ENCODE measurements at places on chromosomes 2 and 18.
A peak's percentile ranks its signal among the peaks of the same experiment; 100 is the strongest.

DNA sequence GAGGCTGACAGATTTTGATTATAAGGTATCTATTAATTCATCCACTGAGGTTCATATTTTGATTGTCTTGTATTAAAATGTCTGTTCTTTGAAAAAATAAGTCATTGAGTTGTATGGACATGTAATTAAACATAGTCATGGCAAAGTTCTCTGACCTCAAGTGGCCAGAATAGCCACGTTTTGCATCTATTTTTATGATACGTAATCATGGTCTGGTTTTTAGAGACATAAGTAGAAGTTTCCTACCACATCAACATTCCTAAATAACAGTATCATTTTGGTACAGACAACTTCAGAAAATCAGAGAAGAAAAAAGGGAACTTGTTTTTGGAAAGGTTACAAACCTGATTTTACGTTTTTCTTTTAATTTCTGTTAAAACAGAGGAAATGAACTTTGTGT is 47.6 kb downstream of the COL5A2 start:
- no peak for DNase-seq

GRCh38 chr2:74703373-74703772 is 49.3 kb downstream of the SEMA4F start:
- no peak for DNase-seq

DNA sequence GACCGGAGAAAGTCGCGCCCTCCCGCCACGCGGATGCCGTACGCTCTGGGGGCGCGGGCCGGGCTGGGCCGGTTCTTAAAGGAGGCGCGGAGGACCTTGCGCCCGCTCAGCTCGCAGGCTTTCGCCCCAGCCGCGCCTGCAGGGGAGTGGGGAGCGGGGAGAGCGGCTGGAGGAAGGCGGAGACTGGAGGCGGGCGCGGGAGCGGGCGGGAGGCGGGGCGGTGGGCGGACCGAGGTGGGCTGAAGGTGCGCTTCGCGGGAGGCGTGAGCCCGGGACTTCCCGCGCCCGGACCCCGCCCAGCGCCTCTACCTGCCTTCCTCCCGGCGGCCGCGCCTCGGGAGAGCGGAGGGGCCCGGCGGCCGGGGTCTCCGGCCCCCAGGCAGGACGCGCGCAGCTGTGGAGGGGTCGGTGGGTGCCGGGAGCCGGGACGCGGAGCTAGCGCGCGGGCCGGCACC is at the start of gene ADRA2B:
TSS of gene ADRA2B (minus strand) at position 148 of the 455 bp plus-strand sequence. CDS start 422 bp downstream, outside the sequence.
- DNase-seq, result no peak

DNA sequence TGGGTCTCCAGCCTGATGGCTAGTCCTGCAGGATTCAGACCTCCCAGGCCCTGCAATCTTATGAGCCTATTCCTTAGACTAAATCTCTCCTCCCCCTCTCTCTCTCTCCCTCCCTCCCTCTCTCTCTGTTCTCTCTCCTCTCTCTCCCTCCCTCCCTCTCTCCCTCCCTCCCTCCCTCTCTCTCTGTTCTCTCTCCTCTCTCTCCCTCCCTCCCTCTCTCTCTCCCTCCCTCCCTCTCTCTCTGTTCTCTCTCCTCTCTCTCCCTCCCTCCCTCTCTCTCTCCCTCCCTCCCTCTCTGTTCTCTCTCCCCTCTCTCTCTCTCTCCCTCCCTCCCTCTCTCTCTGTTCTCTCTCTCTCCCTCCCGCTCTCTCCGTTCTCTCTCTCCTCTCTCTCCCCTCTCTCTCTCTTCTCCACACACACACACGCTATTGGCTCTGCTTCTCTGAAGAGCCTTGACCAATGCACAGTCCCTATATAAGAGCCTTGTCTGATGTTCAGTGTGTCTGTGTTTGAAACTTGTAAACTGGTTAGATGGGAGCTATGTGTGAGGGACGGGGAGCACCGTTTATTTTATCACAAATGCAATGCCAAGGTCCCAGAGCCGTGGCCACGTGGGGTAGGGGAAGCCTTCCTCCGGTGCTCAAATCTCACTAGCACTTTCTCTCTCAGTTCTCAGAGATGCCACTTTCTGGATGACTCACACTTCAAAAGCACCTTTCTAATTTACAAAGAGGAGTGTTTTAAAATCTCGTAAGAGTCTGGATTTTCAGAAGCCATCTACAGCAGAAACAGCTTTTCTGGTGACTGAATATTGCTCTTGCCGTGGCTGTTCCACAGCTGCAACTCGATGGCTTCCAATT is 9.4 kb upstream of the PRLH start:
- no peak for DNase-seq

DNA sequence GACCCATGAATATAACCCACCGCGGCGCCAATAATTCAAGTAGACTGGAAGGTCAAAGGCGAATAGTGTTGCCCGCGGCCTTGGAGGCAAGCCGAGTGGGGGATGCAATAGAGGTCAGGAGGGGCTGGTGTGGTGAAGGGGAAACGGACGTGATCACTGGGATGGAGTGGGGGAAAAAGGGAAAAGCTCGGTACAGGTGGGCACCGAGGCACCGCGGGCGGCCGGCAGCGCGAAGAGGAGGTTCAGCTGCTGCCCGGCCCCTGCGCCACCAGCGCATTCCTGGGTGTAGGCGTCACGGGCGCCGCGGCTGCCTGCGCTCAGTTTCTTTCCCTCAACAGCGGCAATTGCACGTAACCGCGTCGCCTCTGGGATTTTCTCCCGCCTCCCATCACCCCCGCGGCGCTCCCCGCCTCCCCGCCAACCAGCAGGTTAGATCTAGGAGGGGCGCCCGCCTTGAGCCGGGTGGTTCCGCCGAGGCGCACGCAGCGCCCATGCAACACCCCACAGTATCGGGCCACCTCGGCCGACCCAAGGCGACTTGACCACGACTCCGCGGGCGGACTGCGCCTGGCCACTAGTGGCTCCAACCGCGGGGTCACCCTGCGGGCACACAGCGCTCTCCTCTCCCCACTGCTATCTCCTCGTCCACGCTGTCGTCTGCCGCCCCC is 1.5 kb downstream of the RND3 start:
- peak; percentile 25 for DNase-seq

DNA sequence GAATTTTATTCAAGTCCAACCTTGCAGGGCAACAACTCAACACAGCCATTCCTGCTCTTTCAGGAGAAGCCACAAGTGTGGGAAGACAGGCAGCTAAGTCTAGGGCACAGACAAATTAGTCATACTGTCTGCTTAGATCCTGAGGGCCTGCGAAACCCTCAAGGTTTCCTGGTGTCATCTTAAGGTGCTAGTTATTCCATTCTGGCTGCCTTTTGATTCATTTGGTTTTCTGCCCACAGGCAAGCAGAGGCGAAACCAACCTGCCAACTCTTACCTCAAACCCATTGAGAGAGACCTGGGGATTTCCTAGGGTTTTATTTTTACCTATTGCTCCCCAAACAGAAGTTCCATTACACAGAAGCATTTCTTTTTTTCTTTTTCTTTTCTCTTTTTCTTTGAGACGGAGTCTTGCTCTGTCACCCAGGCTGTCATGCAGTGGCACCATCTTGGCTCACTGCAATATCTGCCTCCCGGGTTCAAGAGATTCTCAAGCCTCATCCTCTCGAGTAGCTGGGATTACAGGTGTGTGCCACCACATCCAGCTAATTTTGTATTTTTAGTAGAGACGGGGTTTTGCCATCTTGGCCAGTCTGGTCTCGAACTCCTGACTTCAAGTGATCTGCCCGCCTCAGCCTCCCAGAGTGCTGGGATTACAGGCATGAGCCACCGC is 23.7 kb upstream of the SCYGR1 start:
- no peak for DNase-seq

GRCh38 chr2:65165558-65165957 is 35.7 kb upstream of the RAB1A start:
- DNase-seq, result no peak

GRCh38 chr2:96881349-96882195 is 11.7 kb upstream of the SEMA4C start:
- DNase-seq, result no peak

- no peak for DNase-seq
These were observed 11.8 kb downstream of the SYT4 start for GRCh38 chr18:43265465-43265864.

DNA sequence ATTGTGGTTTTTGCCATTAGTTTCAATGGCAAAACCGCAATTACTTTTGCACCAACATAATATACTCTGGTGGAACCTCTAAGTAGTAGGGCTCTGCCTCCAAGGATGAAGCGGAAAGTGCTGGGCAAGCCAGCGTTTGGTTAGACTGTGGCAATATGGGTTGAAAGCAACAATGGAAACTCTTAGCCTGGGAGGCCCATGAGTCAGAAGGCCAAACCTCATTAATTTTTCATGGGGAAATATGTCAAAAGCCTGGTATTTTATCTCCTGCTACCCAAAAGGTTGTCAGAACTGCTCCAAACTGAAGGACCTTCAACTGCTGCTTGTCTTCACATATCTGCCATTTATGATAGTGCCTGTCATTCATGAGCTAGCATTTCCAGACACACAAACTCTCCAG is 179.1 kb upstream of the CYP26B1 start:
- DNase-seq, result no peak

- DNase-seq, result no peak
These were observed 30.7 kb downstream of the INPP5D start for GRCh38 chr2:233090879-233091278.

GRCh38 chr2:130951018-130951417 is 114.3 kb downstream of the ARHGEF4 start:
- DNase-seq, result no peak

DNA sequence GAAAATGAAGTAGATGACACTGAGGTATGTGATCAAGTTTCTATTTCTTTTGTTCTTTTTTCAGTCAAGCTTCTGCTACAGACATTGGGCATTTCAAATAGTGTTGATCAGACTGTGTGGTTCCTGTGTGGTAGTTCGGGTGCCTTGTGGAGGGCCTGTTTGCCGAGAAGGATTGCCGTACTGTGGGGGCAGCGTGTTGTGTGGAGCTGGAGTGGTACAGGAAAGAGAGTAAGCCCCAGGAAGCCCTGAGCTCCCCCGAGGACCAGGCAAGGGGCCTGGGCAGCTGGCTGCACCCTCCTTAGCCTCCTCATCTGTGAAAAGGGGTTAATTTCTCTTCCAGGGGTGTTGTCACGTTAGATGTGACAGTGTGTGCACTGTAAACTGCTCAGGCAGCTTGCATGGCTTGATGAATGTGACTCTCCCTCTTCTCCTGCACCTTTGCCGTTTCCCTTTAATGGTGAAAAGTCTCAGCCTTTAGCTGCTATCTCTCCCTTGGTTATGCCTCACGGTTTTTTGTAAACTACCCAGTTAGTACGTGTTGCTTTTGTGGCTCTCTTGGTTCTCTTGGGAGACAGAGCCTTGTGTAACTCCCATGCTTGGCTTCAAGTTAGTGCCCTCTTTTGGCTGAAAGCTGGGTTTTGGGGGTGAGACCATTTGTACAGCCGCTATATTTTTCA is 19.5 kb downstream of the C2orf74 start:
- DNase-seq, result no peak

GRCh38 chr2:43877782-43878464 is 39.2 kb downstream of the ABCG8 start:
- DNase-seq, result no peak
